ENCODE measurements at places on chromosomes 6 and 20. TPM values are rescaled to one million over a fixed set of nuclear protein-coding genes. Genes with fewer than 3 reads are reported as not detected.
A peak's percentile ranks its signal among the peaks of the same experiment; 100 is the strongest.

Gene SLC52A3
- 19.7 TPM for total RNA-seq

Gene ENPP3
- total RNA-seq: 21.7 TPM

DNA sequence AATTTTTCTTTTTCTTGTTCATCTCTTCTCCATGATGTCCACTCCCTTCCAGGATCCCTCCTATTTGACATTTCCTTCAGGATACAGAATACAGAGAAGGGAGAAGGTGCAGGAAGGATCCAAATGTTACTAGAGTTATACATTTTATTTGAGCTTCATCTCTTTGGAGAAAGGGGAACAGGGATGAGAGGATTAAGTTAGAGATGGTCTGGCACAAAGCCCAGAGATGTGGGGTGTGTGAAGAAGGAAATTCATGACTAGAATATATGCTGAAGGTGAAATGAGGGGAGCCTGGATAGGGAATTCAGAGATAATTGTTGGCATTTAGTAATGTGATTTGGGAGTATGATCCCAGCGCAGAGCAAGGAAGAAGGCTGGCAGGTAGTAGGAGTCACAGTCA, 22.5 kb upstream of the SRPK1 start:
- H3K27ac ChIP-seq: no peak overlapping the region
- H3K36me3 ChIP-seq: no peaks in the 10 kb centered on the region
- no peak overlapping the region for H3K4me3 ChIP-seq
- no peaks in the 10 kb centered on the region for H3K27me3 ChIP-seq
- DNase-seq: no peak

GRCh38 chr6:168097221-168097620, 18.2 kb upstream of the FRMD1 start:
- H3K4me3 ChIP-seq: no peak overlapping the region
- no peak for DNase-seq
- no peak overlapping the region for H3K27ac ChIP-seq
- no peaks in the 10 kb centered on the region for H3K36me3 ChIP-seq
- peaks cover 15% of the 10 kb centered on the region for H3K4me1 ChIP-seq

- H3K27me3 ChIP-seq: no peaks in the 10 kb centered on the region
- H3K4me3 ChIP-seq: no peak overlapping the region
- H3K4me1 ChIP-seq: peaks cover 27% of the 10 kb centered on the region
- DNase-seq: peak; percentile 91
Observed at GRCh38 chr6:11810039-11810541, 31.5 kb upstream of the ADTRP start.

Gene SAPCD1
- 3.3 TPM for total RNA-seq

- DNase-seq: no peak
- no peaks in the 10 kb centered on the region for H3K36me3 ChIP-seq
- no peaks in the 10 kb centered on the region for H3K4me1 ChIP-seq
- no peak overlapping the region for H3K4me3 ChIP-seq
Observed at GRCh38 chr6:149534742-149535141, 11.1 kb downstream of the PPIL4 start.

DNA sequence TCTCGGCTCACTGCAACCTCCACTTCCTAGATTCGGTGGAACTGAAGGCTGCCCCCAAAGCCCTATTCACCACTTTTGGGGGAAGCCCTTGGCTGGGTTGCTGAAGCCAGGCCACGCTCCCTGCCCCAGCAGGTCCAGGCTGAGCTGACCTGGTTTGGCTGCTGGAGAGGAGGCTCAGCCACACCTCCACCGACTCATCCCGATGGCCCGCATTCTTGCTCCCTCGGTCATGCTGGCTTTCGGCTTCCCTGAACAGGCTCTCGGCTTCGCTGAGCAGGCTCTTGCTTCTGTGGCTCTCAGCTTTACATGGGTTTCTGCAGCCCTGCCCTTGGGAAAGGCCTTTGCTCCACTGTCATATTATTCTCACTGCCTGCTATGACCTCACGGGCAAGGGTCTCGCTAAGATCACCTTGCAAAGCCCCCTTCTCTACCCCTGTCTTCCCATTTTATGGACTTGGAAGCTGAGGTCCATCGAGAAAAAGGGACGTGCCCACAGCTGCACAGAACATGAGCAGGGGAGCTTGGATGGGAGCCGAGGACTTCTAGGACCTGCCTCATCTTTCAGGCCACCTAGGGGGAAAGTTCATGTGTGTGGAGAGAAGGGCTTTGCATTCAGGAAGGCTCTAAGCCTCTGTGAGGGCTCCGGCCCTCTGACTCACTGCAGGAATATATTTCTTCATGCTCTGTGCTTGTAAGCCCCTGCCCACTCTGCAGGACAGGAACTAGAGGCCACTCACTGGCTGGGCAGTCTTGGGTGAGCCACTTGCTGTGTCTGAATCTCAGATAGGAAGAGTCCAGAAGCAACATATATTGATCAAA, 15.6 kb downstream of the ARHGAP40 start:
- no peaks in the 10 kb centered on the region for H3K4me1 ChIP-seq
- H3K4me3 ChIP-seq: no peak overlapping the region
- H3K36me3 ChIP-seq: no peaks in the 10 kb centered on the region
- no peak for DNase-seq

- no peak overlapping the region for H3K4me3 ChIP-seq
- no peaks in the 10 kb centered on the region for H3K27me3 ChIP-seq
- no peaks in the 10 kb centered on the region for H3K36me3 ChIP-seq
- DNase-seq: no peak
- no peak overlapping the region for H3K27ac ChIP-seq
Observed at GRCh38 chr6:124670801-124671200, 291.4 kb upstream of the RNF217 start.

DNA sequence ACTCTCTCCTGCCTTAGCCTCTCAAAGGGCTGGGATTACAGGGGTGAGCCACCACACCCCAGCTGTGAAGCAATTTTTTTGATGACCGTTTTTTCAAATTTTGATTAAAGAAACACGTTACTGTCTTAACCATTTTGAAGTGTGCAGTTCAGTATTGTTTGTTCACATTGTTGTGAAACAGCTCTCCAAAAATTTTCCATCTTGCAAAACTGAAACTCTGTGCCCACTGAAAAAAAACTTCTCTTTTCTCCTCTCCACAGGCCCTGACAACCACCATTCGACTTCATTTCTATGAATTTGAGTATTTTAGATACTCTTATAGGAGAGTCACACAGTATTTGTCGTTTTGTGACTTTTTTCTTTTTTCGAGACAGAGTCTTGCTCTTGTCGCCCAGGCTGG, 53.9 kb downstream of the ECT2L start:
- H3K36me3 ChIP-seq: no peaks in the 10 kb centered on the region
- no peak for DNase-seq
- no peak overlapping the region for H3K4me3 ChIP-seq
- H3K27ac ChIP-seq: no peak overlapping the region
- H3K4me1 ChIP-seq: no peaks in the 10 kb centered on the region

DNA sequence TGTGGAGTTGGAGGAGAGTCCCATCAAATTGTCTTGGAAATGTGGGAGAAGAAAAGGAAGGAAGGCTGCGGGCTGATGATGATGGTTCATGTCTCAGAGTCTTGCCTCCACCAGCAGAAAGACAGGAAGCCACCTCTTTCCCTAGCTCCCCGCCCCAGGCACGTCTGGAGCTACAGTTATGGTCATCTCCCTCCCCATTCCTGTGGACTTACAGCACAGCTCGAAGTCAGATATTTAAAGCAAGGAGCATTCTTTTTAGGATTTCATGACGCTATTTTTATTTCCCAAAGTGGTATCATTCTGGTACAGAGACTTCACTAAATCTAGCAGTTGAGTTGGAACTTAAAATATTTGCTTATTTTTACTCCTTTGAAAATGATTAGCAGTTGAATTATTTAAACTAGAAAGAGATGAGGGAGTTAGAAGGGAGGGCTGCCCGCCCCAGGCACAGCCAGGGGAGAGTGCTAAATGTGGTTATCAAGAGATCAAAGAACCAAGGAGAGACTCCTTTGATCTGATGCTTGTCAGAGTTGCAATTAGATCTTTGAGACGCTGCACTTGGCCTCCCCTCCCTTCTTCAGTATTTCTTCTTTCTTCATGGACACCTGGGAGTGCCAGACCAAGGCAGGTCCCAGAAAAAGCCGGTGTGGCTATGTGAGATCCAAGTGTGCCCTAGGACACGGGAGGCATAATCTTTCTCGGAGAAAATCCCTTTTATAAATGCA, 199.9 kb upstream of the SOX4 start:
- no peaks in the 10 kb centered on the region for H3K36me3 ChIP-seq
- DNase-seq: no peak
- no peak overlapping the region for H3K4me3 ChIP-seq
- no peak overlapping the region for H3K27ac ChIP-seq
- no peaks in the 10 kb centered on the region for H3K27me3 ChIP-seq

Gene MEP1A
- 186 TPM for total RNA-seq

Gene PROCR
- 2.4 TPM for total RNA-seq

Gene C20orf141
- not detected for total RNA-seq

Gene CTAGE9
- not detected for total RNA-seq

Gene CCN6
- total RNA-seq: not detected

- no peaks in the 10 kb centered on the region for H3K27me3 ChIP-seq
- no peak for DNase-seq
- H3K4me1 ChIP-seq: no peaks in the 10 kb centered on the region
- H3K36me3 ChIP-seq: no peaks in the 10 kb centered on the region
- H3K27ac ChIP-seq: no peak overlapping the region
Observed at GRCh38 chr6:154139892-154140291, 100.9 kb downstream of the OPRM1 start.

- H3K27ac ChIP-seq: no peak overlapping the region
- H3K36me3 ChIP-seq: no peaks in the 10 kb centered on the region
- DNase-seq: no peak
- no peaks in the 10 kb centered on the region for H3K27me3 ChIP-seq
Observed at GRCh38 chr20:7144464-7144863, 377.0 kb downstream of the BMP2 start.

DNA sequence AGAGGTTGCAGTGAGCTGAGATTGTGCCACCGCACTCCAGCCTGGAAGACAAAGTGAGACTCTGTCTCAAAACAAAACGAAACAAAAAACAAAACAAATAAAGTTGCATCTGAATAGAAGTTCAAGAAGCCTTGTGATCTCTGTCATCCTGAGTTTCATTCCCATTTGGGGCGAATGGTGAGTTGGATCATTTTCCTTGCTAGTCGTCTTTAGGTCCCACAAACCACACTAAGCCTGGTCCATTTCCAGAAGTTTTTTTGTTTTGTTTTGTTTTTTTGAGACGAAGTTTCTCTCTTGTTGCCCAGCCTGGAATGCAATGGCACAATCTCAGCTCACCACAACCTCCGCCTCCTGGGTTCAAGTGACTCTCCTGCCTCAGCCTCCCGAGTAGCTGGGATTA, 33.8 kb downstream of the ZNF217 start:
- H3K27ac ChIP-seq: no peak overlapping the region
- H3K27me3 ChIP-seq: no peaks in the 10 kb centered on the region
- DNase-seq: no peak
- no peak overlapping the region for H3K4me3 ChIP-seq
- H3K36me3 ChIP-seq: no peaks in the 10 kb centered on the region
- H3K4me1 ChIP-seq: no peaks in the 10 kb centered on the region

Gene RAB44
- 0.60 TPM for total RNA-seq

- H3K4me1 ChIP-seq: peaks cover 2% of the 10 kb centered on the region
- no peak overlapping the region for H3K27ac ChIP-seq
- H3K36me3 ChIP-seq: no peaks in the 10 kb centered on the region
- DNase-seq: no peak
Observed at GRCh38 chr6:36246506-36247268, 23.2 kb upstream of the PNPLA1 start.

DNA sequence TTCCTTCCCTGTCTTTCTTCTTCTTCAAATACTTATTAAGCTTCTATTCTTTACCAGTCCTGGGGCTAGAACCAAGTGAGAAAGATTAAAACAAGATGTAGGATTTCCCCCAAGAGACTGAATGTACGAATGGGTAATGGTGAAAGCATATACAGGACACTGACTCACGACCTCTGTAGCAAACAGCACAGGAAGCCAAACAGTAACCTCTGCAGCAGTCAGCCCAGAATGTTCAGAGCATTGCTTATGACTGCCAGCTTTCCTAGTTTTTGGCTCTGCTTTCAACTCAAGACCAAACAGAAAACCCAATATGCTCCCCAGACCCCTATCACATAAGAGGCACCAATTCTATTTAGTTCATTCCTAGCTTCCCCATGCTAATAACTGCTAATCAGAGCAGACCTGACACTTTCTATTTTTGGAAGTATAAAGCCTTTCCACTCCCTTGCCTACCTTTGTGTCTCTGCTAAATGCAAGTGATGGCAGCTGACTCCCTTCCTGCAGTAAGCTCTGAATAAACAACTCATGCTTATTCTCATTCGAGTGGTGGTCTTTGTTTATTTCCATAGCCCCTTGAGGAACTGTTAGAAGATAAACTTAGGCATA, 690.6 kb downstream of the EPM2A start:
- no peak for DNase-seq
- H3K36me3 ChIP-seq: no peaks in the 10 kb centered on the region
- H3K4me1 ChIP-seq: no peaks in the 10 kb centered on the region
- no peak overlapping the region for H3K27ac ChIP-seq

Gene TXNDC5
- total RNA-seq: 51.7 TPM

DNA sequence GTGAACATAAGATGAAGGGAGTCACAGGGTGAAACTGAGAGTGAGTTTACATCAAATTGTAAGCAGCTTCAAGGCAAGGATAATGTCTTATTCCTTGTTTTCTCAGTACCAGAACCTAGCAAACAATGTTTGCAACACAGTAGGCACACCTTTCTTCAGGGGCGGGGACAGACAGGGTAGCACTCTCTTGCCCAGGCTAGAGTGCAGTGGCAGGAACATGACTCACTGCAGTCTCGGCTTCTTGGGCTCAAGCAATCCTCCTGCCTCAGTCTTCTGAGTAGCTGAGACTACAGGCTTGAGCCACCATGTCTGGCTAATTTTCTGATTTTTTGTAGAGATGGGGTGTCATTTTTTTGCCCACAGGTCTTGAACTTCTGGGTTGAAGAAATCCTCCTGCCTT, 299.8 kb downstream of the CD83 start:
- H3K27ac ChIP-seq: no peak overlapping the region
- no peaks in the 10 kb centered on the region for H3K4me1 ChIP-seq
- DNase-seq: peak; percentile 14

Gene RRAGD
- 2.9 TPM for total RNA-seq

Gene B3GAT2
- total RNA-seq: not detected

- H3K36me3 ChIP-seq: peaks cover 7% of the 10 kb centered on the region
- no peaks in the 10 kb centered on the region for H3K27me3 ChIP-seq
- no peaks in the 10 kb centered on the region for H3K4me1 ChIP-seq
- DNase-seq: no peak
- no peak overlapping the region for H3K27ac ChIP-seq
Observed at GRCh38 chr20:51687108-51687507, 81.1 kb downstream of the ATP9A start.

Gene AVP
- not detected for total RNA-seq

- no peak overlapping the region for H3K27ac ChIP-seq
- H3K4me1 ChIP-seq: no peaks in the 10 kb centered on the region
- H3K36me3 ChIP-seq: peaks cover 39% of the 10 kb centered on the region
- peak; percentile 15 for DNase-seq
- H3K27me3 ChIP-seq: no peaks in the 10 kb centered on the region
- no peak overlapping the region for H3K4me3 ChIP-seq
Observed at GRCh38 chr6:151425561-151425960, 26.4 kb downstream of the RMND1 start.

- H3K4me1 ChIP-seq: peaks cover 4% of the 10 kb centered on the region
- no peak overlapping the region for H3K4me3 ChIP-seq
- H3K27me3 ChIP-seq: peaks cover 6% of the 10 kb centered on the region
- H3K27ac ChIP-seq: no peak overlapping the region
- no peak for DNase-seq
Observed at GRCh38 chr20:49549801-49550551, 18.0 kb downstream of the PTGIS start.
